Suppressor macrophage treated with lipopolysaccharide for 1 hour (primary cell): ENCODE measurements at places on chromosomes 7 and 10.

GRCh38 chr7:68537774-68538071 is 1060.6 kb upstream of the AUTS2 start:
- no peak for DNase-seq

DNA sequence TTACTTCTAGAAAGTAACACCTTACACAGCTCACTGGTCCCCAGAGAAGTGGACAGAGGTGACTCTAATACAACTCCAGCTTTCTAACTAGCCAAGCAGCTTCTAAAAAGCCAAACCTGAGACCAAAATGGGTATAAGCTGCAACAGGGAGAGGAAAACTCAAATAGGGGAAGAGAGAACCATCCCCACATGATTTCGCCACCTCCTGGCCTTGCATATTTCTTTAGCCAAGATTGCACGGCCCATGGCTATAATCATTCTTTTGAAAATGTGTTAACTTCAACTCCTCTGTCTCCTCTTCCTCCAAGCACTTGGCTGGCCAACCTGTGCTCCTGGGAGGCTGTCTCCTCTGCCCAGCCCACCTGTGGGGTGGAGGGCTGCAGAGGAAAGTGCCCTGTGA is 28.7 kb downstream of the NUP42 start:
- DNase-seq: peak; percentile 59

DNA sequence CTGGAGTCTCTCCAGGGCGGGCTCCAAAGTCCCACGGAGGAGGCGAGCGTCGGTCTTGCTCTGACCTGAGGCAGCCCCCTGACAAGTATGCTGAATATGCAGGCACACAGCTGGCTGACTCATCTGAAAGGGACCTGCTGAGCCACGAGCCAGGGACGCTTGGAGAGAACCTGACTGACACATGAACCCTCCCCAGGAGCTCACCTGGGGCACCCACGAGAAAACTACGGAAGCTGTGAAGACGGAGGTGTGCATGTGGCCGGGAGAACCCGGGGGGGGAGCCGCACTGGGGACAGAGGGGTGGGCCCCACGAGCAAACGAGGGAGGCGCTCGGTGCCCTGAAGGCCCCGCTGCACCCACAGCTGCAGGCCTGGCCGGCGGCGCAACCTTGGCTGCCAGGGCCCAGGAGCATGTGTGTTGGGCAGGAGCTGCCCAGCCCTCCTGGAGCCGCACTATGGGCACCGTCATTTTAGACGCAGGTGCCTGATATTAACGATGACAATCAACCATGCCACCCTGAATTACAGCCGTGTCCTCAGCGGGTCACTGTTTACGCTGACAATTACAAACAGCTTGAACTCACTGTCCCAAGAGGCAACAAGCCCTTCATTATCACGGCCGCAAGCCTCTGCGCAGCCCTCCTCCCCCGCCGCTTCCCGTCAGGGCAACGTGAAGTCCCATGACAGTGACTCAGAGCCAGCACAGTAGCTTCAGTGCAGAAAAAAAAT is 64.7 kb downstream of the DIP2C start:
- peak; percentile 67 for DNase-seq

- DNase-seq: no peak
Measured at GRCh38 chr10:76543655-76544054, 1094.0 kb downstream of the KCNMA1 start.

DNA sequence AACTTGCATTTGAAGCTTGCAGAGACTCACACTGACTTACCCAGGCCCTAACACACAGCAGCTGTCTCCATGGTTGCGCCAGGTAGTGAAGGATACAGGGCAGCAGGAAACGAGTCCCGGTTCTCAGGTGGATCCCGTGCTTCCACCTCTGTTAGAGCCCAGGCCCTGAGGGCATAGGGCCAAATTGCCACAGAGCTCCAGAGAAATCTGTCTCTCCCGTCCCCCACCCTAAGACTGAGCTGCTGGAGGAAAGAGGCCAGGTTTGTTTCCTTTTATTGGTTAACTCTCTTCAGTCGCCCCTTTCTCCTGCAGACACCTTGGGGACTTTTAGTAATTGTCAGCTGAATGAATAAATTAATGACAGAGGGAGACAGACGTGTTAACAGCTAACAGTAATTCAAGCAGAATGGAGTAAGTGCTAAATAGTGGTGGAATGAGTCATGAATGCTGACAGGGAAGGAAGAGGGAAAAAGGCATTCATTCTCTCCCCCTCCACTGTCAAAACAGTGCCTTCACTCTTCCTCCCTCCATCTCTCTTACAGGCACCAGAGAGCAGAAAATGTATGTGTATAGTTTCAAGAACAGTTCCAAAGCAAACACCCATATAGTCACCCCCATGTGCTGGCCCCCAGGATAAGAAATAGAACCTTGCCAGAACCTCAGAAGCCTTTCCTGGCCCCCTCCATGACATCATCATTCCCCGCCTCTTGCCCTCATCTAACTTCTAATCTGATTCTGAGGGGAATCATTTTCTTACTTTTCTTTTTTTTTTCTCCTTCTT is 16.8 kb upstream of the DLG5 start:
- DNase-seq: peak; percentile 13

- DNase-seq: no peak
Measured at GRCh38 chr7:125399408-125399807, 469.8 kb upstream of the POT1 start.

GRCh38 chr10:33217854-33218253 is 116.6 kb downstream of the NRP1 start:
- no peak for DNase-seq

DNA sequence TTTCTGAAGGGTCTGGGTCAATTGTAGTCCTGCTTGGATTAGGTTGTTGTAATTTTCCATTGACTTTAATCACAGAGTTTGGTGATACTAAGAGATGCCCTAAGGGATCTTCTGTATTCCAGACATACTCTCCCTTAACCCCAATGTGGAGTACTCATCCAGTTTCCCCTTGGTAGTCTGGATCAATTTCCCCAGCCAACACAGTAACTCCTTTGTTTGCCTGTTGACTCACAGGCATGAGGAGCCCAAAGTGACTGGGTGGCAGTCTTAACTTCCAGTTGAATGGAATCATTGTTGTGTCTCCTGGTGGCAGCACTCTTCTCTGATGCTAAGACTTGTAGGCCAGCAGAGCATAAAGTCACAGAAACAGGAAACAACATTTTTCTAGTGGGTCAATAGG is 41.5 kb upstream of the PIK3CG start:
- peak; percentile 36 for DNase-seq

DNA sequence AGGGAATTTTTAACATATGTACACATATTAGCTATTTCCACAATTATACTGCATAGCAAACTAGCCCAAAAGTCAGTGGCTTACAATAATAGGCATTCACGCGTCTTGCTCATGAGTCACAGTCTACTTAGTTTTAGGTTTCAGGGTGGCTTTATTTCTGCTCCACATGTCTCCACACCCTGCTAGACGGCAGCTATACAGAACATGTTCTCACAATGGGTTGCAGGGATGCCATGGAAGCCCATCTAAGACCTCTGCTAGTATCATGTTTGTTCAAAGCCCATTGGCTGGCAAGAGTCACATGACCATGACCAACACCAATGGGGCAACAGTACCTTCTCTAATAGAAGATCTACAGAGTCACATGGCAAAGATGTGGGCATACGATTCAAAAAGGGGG is 96.3 kb upstream of the NEBL start:
- DNase-seq: no peak
